ENCODE measurements at places on chromosomes 2 and 18.

DNA sequence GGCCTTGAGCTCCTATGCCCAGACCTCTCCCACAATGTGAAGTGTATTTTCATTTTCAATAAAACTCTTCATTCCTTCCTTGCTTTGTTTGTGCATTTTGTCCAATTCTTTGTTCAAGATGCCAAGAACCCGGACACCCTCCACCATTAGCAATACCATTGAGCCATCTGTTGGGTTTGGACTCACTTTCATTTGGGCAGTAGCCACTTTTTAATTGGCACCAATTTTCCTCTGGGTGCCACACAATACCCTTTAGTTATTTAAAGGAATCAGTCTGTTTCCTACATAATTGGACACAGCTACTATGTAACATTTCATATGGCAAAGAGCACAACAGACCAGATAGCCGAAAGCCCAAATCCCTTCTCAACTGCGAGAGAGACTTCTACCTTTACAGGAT, 22.5 kb upstream of the SLC35G4 start:
- no peak for DNase-seq

- DNase-seq, result no peak
Observed at GRCh38 chr18:22213333-22213973, 44.1 kb downstream of the GATA6 start.

DNA sequence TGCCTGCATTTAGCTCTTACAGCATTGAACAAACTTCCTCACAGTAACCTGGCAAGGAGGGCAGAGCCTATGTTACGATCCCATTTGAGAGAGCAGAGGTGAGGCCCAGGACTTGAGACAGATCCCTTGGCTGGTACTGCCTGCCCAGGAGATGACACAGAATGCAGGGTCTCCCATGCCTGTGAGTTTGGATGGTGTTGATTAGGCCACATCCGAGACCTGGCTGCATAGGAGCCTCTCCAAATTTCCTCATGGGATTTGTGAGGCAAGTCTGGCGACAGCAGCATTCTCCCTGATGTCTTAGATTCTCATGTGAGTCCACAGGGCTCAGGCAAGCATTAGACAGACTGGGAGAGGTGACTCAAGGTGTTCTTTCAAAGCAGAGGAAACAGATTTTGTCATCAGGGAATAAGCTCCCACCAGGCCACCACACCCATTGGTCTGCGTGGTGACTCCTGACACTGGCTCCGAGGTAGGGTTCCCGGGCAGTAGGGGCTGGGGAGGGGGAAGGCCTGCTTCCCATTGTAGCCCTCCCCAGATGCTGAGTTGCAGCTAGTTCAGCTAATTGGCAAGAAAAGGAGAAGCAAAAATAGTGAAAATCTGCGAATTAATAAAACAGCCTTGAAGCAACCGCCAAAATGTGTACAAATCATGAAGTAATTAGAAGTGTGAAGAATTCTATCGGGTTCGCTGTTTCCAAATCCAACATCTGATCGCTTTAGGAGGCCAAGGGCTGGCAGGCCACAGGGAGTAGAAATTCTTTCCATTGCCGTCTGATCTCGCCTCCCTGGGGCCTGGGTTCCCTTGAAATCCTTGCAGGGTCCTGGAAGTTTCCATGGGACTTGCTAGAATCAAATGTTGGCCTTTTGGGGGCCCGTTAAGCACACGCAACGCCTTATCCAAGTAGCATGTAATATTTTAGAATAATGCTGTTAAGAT, 68.0 kb downstream of the MAPK4 start:
- DNase-seq, result no peak

GRCh38 chr2:144935191-144935590, 415.3 kb upstream of the ZEB2 start:
- DNase-seq, result no peak

GRCh38 chr2:239327536-239328350, 73.1 kb downstream of the HDAC4 start:
- DNase-seq, result no peak

Measured in hematopoietic multipotent progenitor cell treated with erythropoietin and hydrocortisone succinate and interleukin-3 and kit ligand, for 6 days (in vitro differentiated cells).